BJ (cell line): ENCODE measurements at places on chromosomes 4 and X. TPM values are rescaled to one million over a fixed set of nuclear protein-coding genes. Genes with fewer than 3 reads are reported as not detected.

VGLL1 gene
- polyA plus RNA-seq, result not detected in 2 replicates

MAML3 gene
- polyA plus RNA-seq, result 1.6 and 1.9 TPM in 2 replicates

FHDC1 gene
- polyA plus RNA-seq, result 0.17 and 0.22 TPM in 2 replicates

NWD2 gene
- polyA plus RNA-seq, result not detected in 2 replicates

SPANXN4 gene
- not detected in 2 replicates for polyA plus RNA-seq
